Small intestine (tissue), 16 donors: ENCODE measurements at places on chromosomes 16 and 17. TPM values are rescaled to one million over a fixed set of nuclear protein-coding genes. Genes with fewer than 3 reads are reported as not detected.

- no peaks in the 10 kb centered on the region for H3K27me3 ChIP-seq
- H3K27ac ChIP-seq = no peak overlapping the region
- no peaks in the 10 kb centered on the region for H3K36me3 ChIP-seq
- DNase-seq = peak; percentile 36
- no peak overlapping the region for H3K4me3 ChIP-seq
Observed at GRCh38 chr17:81331527-81332043, 36.5 kb upstream of the SLC38A10 start.

- H3K27me3 ChIP-seq = no peaks in the 10 kb centered on the region
- DNase-seq = peak; percentile 92
- no peak within 1 kb of the TSS for H3K27ac ChIP-seq
- H3K4me3 ChIP-seq = no peak within 1 kb of the TSS
- no peaks in the 10 kb centered on the region for H3K4me1 ChIP-seq
Observed at GRCh38 chr16:19167710-19168370, at the start of gene SYT17. Gene SYT17, plus strand, starts transcription at chr16:19168240. Its CDS starts 407 bp downstream, at chr16:19168647.

GRCh38 chr16:28187595-28188004 lies 24.2 kb downstream of the XPO6 start:
- H3K4me3 ChIP-seq = no peak overlapping the region
- no peaks in the 10 kb centered on the region for H3K4me1 ChIP-seq
- no peak overlapping the region for H3K27ac ChIP-seq
- peaks cover 6% of the 10 kb centered on the region for H3K36me3 ChIP-seq

GRCh38 chr17:63647936-63648335 lies 25.7 kb downstream of the MAP3K3 start:
- no peak for DNase-seq
- no peak overlapping the region for H3K4me3 ChIP-seq
- H3K27me3 ChIP-seq = no peaks in the 10 kb centered on the region

Gene FBRS
- polyA plus RNA-seq = 41.6 TPM

Gene PHKG2
- polyA plus RNA-seq = 36.3 TPM

Gene CPPED1
- 25.7 TPM for polyA plus RNA-seq

Gene C16orf96
- polyA plus RNA-seq = not detected

Gene ASPHD1
- polyA plus RNA-seq = 0.67 TPM

Gene ADAD2
- polyA plus RNA-seq = not detected

Gene CDRT15
- not detected for polyA plus RNA-seq
